ENCODE measurements at places on chromosomes 5 and 9.

- no peak for DNase-seq
- H3K27me3 ChIP-seq, result no peaks in the 10 kb centered on the region
- no peaks in the 10 kb centered on the region for H3K36me3 ChIP-seq
- H3K27ac ChIP-seq, result no peak overlapping the region
These were observed 32.4 kb downstream of the INSL4 start for GRCh38 chr9:5263351-5264218.

- DNase-seq, result no peak
- H3K4me1 ChIP-seq, result no peaks in the 10 kb centered on the region
- H3K4me3 ChIP-seq, result no peak overlapping the region
- H3K27ac ChIP-seq, result no peak overlapping the region
- no peaks in the 10 kb centered on the region for H3K27me3 ChIP-seq
- no peaks in the 10 kb centered on the region for H3K36me3 ChIP-seq
These were observed 188.5 kb upstream of the EDIL3 start for GRCh38 chr5:84573017-84573712.

GRCh38 chr5:136730426-136730825 lies 365.1 kb upstream of the TRPC7 start:
- no peak overlapping the region for H3K4me3 ChIP-seq
- no peaks in the 10 kb centered on the region for H3K36me3 ChIP-seq
- no peak overlapping the region for H3K27ac ChIP-seq
- no peaks in the 10 kb centered on the region for H3K4me1 ChIP-seq
- DNase-seq, result no peak

DNA sequence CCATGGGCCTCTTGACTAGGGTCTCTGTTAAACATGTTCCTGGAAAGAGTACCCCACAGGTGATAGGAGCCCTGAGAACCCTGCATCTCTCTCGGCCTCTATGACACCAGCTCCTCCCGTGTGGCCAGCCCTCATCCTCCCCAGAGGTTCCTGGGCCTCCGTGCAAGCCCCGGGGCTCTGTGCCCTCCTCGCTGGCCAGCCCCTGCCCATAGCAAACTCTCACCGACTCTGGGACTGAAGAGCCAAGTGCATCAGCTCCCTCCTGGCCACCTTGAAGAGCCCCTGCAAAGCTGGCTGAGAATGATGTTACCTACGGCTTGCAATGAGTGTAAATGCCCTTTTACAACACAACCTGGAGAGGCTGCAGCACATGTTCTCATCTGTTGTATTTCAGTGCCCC lies 224.4 kb downstream of the ROR2 start:
- no peaks in the 10 kb centered on the region for H3K36me3 ChIP-seq
- H3K4me3 ChIP-seq, result no peak overlapping the region
- H3K27me3 ChIP-seq, result peaks cover 4% of the 10 kb centered on the region
- DNase-seq, result no peak
- no peaks in the 10 kb centered on the region for H3K4me1 ChIP-seq

DNA sequence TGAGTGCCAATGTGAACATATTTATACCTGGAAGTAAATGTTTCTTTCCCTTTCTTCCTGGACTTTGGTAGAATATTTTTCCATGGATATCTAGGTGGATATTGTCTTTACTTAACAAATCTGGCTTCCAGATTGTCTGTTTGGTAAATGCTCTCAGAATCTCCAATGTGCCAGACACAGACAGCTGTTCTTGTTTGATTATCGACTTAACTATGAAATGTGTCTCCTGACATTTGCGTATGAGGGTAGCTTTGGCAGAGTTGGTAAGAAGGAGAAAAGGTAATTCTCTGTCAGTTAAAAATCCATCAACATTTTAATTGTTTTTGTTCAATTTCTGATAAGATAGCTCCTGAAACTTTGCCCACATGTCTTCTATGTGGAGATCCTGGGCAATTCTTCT lies 196.4 kb upstream of the NUDT12 start:
- H3K27ac ChIP-seq, result no peak overlapping the region
- H3K36me3 ChIP-seq, result no peaks in the 10 kb centered on the region
- no peak for DNase-seq
- no peaks in the 10 kb centered on the region for H3K4me1 ChIP-seq

DNA sequence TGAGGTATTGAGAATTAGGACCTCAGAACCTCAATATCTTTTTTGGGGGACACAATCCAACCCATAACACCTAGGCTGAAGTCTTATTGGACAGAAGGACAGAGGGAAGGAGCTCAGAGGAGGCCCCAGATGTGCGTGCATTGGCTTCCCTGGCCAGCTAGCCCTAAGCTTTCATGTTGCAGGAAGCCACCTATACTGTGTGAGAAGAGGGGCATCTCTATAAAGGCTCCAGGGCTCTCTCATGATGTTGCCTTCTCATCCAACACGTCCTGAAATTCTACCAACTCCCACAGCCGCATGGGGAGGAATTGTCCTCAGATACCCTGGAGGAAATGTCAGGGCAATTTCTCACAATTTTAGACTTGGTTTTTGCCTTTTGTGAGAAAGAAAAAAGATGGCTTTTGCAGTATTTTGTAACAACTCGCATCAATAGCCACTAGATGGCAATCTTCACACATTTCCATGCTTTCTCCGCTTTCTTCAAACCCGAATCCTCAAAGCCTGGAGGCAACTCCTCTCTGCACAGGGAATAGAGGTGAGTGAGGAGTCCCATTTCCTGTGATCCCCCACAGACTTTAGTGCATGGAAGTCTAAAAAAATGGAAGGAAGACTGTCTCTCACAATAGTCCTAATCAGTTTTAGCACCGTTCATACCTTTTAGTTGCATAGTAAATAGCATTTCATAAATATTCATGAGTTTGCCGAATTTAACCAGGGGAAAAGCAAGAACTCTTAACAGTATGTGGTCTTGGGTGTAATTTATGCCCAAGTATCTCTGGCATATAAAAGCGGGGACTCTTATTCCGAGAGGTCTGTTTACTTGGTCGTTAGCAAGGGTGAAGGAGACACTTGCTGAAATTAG lies 7.4 kb upstream of the PPP3R2 start:
- H3K4me3 ChIP-seq, result peak overlapping the region; percentile 55
- H3K27me3 ChIP-seq, result peaks cover 4% of the 10 kb centered on the region
- H3K36me3 ChIP-seq, result no peaks in the 10 kb centered on the region
- H3K4me1 ChIP-seq, result no peaks in the 10 kb centered on the region
- H3K27ac ChIP-seq, result no peak overlapping the region

DNA sequence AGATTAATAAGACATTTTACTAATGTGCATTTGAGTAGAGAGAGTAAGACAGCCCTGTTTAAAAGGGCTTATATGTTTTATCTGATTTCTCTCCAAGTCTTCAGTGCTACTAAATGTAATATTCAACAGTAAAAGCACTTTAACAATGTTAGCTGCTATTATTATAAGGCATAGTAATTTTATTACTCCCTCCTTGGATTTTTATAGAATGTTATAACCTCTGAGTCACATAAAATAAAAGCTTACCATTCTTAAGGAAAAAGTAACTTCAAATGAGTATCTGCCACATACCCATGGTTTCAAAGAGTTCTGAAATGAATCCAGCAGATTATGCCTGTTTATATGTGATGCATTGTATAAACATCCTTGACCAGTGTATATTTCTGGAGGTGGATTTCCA lies 19.0 kb downstream of the SPDL1 start:
- no peak overlapping the region for H3K4me3 ChIP-seq
- no peaks in the 10 kb centered on the region for H3K4me1 ChIP-seq
- no peak overlapping the region for H3K27ac ChIP-seq
- no peak for DNase-seq

DNA sequence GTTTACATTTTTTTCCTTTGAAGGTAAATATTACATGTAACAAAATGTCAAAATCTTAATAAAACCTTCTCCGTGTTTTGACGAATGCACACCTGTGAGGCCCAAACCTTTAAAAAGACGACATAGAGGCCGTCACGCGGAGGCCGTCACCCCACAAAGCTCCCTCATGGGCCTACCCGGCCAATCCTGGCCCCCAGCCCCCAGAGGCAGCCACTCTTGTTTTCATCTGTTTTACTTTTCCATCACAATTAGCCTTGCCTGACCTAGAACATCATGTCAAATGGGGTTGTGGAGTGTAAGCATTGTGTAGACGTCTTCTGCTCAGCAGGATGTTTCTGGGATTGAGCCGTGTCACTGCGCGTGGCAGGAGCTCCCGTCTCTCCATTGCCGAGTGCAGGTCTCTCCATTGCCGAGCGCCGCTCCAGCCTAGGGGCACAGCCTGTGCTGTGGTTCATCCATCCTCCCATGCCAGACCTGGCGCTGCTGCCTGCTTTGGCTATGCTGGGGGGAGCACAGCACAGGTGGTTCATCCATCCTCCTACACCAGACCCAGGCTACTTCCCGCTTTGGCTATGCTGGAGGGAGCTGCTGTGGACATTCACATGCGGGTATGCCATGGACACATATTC lies 52.2 kb upstream of the IRX4 start:
- no peaks in the 10 kb centered on the region for H3K36me3 ChIP-seq
- H3K27me3 ChIP-seq, result peaks cover 57% of the 10 kb centered on the region
- DNase-seq, result no peak
- no peak overlapping the region for H3K4me3 ChIP-seq
- H3K4me1 ChIP-seq, result peaks cover 1% of the 10 kb centered on the region

GRCh38 chr9:87959916-87960581 lies 14.3 kb downstream of the CDK20 start:
- no peaks in the 10 kb centered on the region for H3K4me1 ChIP-seq
- no peaks in the 10 kb centered on the region for H3K36me3 ChIP-seq
- H3K27me3 ChIP-seq, result peaks cover 33% of the 10 kb centered on the region
- DNase-seq, result no peak
- H3K4me3 ChIP-seq, result no peak overlapping the region
- no peak overlapping the region for H3K27ac ChIP-seq

- no peak overlapping the region for H3K27ac ChIP-seq
- DNase-seq, result no peak
- H3K27me3 ChIP-seq, result no peaks in the 10 kb centered on the region
- no peak overlapping the region for H3K4me3 ChIP-seq
- no peaks in the 10 kb centered on the region for H3K4me1 ChIP-seq
These were observed 352.1 kb upstream of the CDH18 start for GRCh38 chr5:20340126-20340525.

- no peak for DNase-seq
- no peaks in the 10 kb centered on the region for H3K36me3 ChIP-seq
- H3K4me3 ChIP-seq, result no peak overlapping the region
These were observed 171.0 kb downstream of the ZNF462 start for GRCh38 chr9:107033966-107034365.

DNA sequence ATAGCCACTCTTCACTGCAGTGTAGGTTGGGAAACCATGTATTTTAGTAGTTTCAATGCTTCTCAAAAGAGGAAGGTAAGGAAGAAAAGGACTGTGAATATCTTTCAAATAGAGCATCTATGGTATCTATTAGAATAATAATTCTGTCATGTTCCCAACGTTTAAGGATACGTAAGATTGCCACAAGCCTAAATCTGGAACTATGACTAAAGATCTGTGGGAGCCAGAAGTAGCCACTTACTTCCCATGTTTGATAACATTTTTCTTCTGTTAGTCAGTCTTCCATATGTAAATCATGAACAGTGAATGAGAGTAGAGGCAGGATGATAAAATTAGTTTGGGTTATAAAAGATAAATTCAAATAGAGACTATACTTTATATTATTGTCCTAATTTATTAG lies 16.3 kb upstream of the MROH2B start:
- H3K27ac ChIP-seq, result no peak overlapping the region
- H3K36me3 ChIP-seq, result no peaks in the 10 kb centered on the region
- DNase-seq, result no peak
- no peaks in the 10 kb centered on the region for H3K27me3 ChIP-seq
- H3K4me1 ChIP-seq, result no peaks in the 10 kb centered on the region

DNA sequence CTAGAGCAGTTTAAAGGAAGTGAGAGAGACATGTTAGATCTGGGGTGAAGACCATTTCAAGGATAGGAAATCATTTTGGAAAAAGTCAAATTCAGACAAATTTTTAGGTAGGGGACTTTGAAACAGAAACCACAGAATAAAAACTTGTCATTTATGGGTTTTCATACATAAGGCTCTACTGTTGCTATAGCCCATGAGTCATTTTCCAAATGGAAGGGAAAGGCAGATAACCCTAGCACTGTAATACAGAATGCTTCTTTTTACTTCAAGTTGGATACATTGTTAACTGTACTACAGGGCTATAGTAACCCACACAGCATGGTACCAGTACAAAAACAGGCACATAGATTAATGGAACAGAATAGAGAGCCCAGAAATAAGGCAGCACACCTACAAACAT lies 455.4 kb downstream of the EBF1 start:
- no peak overlapping the region for H3K4me3 ChIP-seq
- DNase-seq, result no peak
- no peaks in the 10 kb centered on the region for H3K36me3 ChIP-seq
- H3K27ac ChIP-seq, result no peak overlapping the region

DNA sequence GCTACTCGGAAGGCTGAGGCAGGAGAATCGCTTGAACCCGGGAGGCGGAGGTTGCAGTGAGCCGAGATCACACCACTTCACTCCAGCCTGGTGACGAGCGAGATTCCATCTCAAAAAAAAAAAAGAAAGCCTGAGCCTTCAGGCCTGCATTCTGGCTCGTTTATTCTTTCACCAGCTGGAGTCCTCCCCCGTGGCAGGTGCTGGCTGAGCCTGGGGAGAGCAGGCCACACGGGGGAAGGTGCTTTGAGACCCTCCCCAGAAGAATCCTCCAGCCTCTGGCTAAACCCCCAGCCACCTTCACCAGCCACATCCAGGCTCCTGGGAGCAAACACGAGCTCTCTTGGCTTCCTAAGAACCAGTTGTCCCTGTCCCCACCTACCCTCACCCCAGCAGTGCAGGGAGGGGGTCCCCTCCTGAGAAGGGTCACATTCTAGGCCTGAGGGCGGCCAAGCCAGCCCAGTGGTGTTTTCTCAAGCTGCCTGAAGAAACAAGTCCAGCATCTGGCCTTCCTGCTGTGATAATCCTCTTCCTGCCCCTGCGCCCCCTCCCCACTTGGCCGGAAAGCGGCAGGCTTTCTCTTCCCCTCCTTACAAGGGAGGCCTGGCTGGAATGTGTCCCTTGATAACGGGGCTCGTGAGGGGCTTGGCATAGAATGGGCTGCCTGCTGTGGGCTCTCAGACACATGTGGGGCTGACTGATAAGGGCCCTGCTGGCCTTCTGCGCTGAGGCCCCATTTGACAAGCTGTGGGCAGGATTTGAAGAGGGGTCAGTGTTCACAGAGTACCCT lies 41.5 kb downstream of the PLPP7 start:
- H3K27me3 ChIP-seq, result no peaks in the 10 kb centered on the region
- H3K4me1 ChIP-seq, result no peaks in the 10 kb centered on the region
- H3K27ac ChIP-seq, result no peak overlapping the region

- H3K4me1 ChIP-seq, result peaks cover 10% of the 10 kb centered on the region
- H3K4me3 ChIP-seq, result no peak overlapping the region
- H3K27ac ChIP-seq, result no peak overlapping the region
- no peak for DNase-seq
- H3K36me3 ChIP-seq, result no peaks in the 10 kb centered on the region
- no peaks in the 10 kb centered on the region for H3K27me3 ChIP-seq
These were observed 7.5 kb upstream of the SLC12A7 start for GRCh38 chr5:1119312-1119831.

DNA sequence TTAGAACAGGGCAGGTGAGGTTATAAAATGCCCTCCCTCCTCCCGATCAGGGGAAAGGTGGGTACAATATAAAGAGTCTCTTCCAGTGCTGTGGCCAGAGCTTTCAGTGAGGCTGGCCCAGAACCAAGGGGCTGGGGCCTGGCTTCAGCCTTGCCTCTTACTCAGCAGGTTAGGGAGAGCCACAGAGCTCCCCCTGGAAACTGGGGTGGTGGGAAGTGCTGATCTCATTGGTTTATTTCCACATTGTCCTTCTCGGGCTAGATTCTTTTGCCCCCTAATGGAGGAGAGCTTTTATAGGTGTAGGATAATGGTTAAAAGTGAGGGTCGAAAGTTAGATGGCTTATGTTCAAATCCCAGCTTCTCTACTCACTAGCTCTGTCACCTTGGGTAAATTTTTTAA lies 186.7 kb upstream of the TBC1D2 start:
- no peaks in the 10 kb centered on the region for H3K4me1 ChIP-seq
- no peak overlapping the region for H3K27ac ChIP-seq
- no peaks in the 10 kb centered on the region for H3K36me3 ChIP-seq

All from naive thymus-derived CD8-positive, alpha-beta T cell (primary cell).